ENCODE measurements at places on chromosomes 6 and 20. TPM values are rescaled to one million over a fixed set of nuclear protein-coding genes. Genes with fewer than 3 reads are reported as not detected.

The CLDN20 gene
- not detected for polyA plus RNA-seq

The SPATS1 gene
- not detected for polyA plus RNA-seq

DNA sequence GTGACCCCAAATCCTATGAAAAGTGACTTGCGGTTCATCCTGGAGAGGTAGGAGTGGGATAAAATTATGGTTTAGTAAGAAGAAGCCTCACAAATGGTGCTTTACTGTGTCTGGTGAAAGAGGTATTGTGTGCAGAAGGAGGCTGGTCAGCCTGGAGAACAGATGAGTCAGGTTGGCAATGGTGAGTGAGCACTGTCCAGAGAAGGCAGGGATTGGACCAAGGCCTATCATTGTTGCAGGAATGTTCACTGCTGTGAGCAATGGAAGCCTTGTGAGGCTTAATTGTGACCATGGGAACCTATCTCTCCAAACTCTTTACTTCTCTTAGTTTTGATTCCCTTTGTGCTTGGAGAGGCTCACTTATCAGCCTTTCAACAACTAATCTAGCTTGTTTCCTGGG, 89.0 kb upstream of the KCNK16 start:
- no peak for DNase-seq

GRCh38 chr20:53138454-53139262, 166.5 kb downstream of the TSHZ2 start:
- no peak for DNase-seq

DNA sequence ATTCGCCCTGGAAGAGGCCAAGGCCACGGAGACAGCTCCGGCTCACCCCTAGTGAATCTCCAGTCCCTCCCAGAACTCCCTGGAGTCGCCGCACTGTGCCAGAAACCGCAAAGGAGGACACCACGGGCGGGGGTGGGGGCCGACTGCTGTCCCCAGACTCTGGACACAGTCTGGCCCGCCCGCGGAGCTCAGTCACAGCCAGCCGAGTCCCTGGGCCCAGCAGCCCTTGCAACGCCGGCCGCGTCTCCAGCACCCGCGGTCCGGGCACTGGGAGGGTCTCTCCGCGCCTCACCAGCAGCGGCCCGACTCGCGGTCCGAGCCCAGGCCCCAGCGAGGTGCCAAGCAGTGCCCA, 518 bp downstream of the PEX6 start:
- no peak for DNase-seq

DNA sequence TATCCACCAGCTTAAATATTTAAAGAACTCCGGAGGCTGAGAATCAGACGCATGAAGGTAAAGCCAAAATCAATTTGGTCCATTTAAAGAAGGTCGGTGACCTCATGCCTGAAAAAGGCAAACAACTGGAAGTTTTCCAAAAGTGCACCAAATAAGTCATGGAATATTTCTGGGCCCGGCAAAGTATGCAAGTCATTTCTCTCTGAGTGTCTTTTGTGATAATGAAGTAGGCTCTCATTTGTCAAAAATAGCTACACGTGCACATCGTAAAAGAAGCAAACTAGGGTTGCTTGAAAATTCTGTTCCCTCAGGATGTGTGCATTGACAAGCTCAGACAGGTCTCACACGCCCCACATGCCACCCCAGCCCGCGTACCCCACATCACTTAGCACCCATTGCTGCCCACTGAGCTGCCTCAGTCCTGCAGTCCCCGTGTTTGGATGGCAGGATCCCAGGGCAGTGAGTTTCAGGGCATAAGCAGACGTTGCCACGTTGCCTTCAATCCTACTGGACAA, 20.5 kb upstream of the PYGB start:
- DNase-seq = no peak

DNA sequence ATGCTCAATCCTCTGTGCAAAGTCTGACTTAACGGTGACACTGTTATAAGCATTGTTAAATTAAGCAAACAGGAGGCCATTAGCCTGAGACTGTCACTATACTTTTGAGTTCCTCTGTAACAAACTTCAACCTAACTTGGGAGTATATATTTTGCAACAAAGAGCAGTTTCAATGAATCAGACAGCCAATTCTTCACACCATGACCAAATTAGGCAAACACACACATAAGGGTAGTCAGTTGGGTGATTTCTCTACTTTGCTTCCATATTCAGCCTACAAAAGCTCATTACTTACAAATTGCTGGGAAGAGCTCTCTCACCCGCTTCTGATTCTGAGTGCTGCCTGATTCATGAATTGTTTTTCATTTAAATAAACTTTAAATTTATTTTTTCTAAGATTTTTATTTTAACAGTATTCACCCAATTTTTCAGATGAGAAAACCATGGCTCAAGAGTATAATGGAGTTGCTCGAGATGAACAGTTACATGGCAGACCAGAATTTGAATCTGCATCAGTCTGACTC, 60.5 kb downstream of the HACE1 start:
- no peak for DNase-seq

DNA sequence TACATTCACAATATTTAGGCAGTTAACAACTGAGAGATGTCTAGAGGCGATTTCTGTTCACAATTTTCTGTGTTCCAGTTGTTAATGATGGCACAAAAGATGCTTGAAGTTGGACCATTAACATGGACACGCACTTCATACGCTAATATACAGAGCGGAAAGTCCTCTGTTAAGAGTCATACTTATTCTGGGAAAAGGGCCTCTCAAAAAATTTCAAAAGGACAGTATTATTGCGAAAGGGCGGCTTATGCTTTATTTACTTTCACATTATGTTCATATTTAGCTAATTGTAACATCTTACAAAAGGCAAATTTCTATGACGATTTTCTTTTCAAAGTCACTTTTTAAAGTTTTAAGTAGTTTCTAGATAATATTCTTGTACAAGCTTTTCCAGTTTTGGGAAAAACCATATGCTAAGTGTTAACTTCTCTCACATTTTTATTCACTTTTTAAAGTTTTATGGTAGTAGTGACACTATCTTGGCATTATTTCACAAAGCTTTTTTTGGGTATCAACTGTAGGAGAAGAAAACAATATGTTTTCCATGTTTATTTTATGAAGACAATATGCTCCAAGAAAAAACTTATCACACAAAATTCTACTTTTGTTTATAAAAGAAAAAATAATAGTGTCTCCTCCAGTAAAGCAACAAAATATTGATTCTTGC, 62.3 kb downstream of the MAP7 start:
- no peak for DNase-seq

DNA sequence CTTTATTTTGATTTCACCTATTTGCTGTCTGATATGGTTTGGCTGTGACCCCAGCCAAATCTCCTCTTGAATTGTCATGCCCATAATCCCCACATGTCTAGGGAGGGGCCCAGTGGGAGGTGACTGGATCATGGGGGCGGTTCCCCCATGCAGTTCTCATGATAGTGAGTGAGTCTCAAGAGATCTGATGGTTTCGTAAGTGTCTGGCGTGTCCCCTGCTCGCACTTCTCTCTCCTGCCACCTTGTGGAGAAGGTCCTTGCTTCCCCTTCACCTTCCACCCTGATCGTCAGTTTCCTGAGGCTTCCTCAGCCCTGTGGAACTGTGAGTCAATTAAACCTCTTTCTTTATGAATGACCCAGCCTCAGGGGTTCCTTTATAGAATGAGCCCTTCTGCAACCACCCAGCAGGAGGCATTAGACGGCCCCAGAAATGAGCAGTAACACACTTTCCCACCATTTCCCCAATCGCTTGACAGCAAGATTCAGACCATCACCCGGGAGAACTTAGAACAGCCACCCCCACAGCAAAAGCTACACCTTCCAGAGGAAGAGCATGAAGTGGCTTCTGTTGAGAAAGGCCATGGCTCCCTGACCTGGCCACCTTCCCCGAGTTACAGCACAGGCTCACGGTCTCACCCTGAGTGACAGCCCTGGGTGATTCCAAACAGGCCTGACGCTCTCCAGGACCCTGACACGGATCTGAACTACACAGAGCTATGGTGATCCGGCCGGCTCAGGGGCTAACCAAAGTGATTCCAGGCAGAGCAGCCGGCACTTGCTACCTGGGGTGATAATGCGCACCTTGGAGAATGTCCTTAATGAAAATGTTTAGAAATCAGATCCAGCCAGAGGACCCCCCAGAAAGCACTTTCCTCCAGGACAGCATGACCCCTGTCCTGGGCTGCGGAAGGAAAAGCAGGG, 131.2 kb upstream of the CDH4 start:
- DNase-seq = peak; percentile 18

GRCh38 chr6:37298958-37299357, 41.0 kb upstream of the TMEM217 start:
- no peak for DNase-seq

- DNase-seq = no peak
Measured at GRCh38 chr6:33888183-33888582, 84.4 kb upstream of the MLN start.

GRCh38 chr6:56944661-56945060, 10.2 kb upstream of the BEND6 start:
- DNase-seq = no peak

DNA sequence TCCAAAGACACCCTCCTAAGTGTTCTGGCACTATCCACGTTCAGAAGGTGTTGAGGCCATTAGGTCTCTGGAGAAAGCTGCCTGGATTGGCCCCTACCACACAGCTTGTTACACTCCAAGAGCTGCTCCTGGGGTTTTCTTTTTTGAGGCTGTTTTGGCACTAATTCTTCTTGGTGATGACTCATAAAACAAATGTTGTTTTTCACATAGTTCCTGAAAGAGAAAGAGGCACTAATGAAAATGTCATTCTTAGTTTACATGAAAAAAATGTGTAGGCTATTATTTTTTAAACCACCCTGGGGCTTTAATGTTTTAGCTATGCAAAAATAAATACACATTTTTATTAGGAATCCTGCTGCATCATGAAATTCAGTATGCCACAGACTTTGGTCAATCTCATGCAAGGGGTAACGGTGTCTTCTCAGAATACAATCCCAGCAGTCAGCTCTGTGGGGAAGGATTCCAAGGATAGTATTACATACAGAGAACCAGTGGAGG, 38.1 kb downstream of the TBPL1 start:
- DNase-seq = peak; percentile 61

DNA sequence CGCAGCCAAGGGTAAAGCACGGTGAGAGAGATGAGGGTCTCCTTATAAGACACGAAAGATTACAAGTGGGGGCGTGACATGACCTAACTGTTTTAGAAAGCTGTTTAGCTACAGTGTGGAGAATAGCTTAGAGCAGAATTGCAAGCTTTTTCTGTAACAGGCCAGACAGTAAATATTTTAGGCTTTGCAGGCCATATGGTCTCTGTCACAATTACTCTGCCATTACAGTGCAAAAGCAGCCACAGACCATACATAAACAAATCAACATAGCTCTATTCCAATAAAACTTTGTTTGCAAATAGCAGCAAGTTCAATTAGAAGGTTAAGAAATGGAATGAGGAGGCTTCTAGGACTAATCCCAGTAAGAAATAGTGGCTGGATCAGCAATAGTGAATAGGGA, 16.8 kb downstream of the PGM3 start:
- no peak for DNase-seq

DNA sequence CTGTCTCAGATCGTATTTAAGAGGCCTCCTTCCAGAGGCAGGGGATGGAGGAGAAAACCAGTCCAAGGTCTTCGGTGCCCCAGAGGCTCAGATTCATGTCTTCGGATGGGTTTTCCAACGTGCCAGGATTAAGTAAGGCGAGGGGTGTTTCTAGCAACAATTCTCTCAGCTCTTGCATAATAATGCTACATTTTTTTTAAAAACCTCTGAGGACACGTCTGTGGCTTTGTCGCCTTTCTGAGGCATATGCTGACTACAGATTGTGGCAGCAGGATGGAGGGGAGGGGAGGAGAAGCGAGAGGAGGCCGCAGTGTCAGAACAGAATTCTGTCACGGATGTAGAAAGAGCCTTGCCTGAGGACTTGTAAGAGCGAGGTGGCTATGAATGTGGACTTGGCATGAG, 17.7 kb upstream of the CCDC167 start:
- DNase-seq = no peak

DNA sequence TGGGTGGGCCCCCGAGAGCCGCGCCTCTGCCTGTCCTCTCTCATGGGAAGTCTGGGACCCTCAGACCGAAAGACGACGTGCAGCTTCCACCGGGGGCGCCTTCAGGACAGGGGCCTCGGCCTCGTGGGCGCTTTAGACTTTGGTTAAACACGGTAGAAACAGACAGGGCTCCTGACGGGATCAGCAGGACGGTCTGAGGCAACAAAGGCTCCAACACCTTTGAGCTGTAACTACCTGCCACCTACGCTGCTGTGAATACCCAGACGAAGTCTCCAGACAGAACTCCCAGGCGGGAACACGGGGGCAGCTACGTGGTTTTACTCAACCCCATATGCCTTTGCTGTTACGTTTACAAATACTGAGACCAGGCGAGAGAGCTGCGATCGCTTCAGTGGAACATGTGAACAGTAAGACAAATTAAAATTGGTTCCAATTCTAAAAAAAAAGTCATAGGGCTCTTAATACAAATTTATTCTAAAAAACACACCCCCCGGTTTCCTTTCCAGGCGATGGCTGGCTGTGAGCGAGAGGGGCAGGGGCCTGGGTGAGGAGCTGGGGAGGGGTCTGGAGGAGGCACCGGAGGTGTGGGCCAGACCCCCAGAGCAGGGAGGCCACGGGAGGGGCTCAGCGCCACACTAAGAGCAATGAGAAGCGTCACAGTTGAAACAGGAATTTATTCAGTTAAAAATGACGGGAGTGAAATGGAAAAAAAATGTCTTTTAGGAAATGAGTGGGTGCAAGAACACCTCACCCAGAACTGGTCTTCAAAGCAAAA, 453.2 kb downstream of the QKI start:
- DNase-seq = no peak

Measured in AG04450 (cell line).